ENCODE measurements at places on chromosomes 2 and 18.

DNA sequence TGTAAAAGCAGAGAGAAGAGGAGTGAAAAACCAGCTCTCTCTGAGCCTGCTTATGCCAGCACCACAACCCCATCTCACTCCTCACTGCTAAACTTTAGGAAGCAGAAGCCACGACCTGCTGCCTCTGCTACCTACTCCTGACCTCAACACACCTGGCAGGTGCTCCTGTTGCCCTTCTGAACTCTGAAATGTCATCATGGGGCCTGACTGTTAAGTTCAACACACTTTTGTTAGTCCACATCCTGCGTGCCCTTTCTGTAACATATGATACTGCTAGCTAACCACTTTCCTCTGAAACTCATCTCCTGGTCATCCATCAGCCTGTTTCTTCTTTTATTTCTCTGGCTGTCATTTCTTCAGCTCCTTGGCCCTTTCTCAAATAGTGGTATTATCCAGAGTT, 118.1 kb downstream of the EPB41L3 start:
- DNase-seq, result no peak

GRCh38 chr18:37270038-37270665, 295.4 kb downstream of the CELF4 start:
- DNase-seq, result no peak

DNA sequence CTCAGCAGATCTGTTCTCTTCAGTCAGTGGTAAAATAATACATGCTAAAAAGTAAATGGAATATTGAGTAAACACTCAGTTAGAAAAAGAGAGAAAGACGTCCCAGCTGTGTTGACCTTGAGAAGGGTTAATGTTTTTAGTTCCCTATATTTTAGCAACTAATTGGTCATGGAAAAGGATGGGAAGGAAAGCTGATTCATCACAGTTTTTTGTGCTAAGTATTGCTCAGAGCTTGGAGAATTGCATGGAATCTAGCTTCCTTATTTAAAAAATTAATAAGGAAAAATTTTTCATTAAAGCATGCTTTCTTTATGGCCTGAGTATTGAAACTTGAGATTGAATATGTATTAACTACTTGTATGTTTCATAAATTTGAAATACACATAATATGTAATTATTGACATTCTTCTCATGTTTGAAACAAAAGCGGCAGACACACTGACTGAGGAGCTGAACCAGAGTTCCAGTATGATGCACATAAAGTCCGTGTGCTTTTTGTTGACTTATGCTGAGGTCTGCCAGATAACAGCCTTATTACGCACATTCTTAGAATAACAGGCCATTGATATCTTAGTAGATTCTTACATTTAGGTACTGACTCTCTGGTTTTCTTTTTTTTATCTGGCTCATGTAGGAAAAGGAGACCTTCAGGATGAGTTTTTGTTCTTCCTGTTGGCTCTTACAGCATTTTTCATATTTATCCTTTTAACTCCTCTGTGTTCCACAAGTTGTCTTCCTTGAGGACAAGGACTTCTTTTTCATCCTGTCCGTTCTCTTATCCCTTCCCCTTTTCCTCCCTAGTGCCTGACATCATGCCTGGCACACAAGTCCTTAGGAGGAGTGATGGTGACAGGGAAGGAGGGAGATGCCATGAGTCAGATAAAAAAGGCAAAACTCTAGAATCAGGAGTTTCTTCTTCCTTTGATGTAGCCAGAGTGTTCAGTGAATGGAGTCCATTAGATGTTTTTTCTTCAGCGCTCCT, 194.1 kb downstream of the PTPRM start:
- DNase-seq, result no peak

- no peak for DNase-seq
These were observed 50.6 kb upstream of the SETBP1 start for GRCh38 chr18:44630118-44630517.

GRCh38 chr2:207253666-207254345, 88.1 kb upstream of the KLF7 start:
- DNase-seq, result no peak
